ENCODE measurements at places on chromosomes 1 and 21.

- peak; percentile 87 for DNase-seq
Observed at GRCh38 chr1:119711804-119712341, at the start of gene PHGDH. Gene PHGDH, plus strand, starts transcription at chr1:119711934. Its CDS starts 89 bp downstream, at chr1:119712023.

GRCh38 chr1:38929476-38929875 lies 12.2 kb downstream of the RHBDL2 start:
- peak; percentile 25 for DNase-seq

GRCh38 chr1:72000809-72001208 lies 281.5 kb downstream of the NEGR1 start:
- no peak for DNase-seq

GRCh38 chr1:118958937-118959631 lies 29.1 kb downstream of the TBX15 start:
- DNase-seq: no peak

DNA sequence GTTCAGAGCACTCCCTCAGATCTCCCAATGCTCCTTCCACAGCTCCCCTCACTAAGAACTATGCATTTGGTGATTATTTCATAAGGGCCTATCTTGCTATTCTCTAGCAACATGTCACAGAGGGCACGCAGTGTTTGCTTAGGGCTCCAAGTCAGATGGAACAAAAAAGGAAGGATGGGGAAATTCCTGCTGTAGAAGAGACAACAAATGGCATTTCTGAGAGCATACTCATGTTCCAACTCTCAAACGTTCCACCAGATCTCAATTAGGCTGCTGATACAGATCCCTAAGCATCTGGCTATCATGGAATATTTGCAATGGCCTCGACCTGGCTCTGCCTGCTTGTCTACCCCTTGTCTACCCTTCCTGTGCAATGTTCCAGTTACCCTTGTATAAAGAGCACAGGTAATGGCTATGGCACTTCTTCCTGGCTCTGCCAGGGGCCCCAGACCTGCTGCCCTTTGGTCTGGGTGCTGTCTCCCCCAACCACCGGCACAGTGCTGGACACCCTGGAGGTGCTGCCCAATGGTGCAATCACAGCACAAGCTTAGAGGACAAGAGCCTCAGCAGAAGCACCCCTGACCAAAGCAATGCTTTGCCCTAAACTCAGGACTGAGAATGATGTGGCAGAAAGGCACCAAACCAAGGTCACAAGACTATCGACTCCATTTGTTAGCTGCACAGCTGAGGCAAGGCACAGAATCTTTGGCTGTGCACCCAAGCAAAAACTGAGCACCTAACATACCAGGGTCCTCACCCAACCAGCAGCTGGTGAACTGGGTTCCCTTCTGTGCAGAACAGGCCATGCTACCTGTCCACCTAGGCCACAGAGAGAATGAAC lies 3.6 kb downstream of the PARP1 start:
- DNase-seq: no peak

GRCh38 chr1:2409745-2410144 lies 2.6 kb downstream of the PEX10 start:
- DNase-seq: no peak

GRCh38 chr1:55048453-55049270 lies 9.3 kb downstream of the PCSK9 start:
- no peak for DNase-seq

DNA sequence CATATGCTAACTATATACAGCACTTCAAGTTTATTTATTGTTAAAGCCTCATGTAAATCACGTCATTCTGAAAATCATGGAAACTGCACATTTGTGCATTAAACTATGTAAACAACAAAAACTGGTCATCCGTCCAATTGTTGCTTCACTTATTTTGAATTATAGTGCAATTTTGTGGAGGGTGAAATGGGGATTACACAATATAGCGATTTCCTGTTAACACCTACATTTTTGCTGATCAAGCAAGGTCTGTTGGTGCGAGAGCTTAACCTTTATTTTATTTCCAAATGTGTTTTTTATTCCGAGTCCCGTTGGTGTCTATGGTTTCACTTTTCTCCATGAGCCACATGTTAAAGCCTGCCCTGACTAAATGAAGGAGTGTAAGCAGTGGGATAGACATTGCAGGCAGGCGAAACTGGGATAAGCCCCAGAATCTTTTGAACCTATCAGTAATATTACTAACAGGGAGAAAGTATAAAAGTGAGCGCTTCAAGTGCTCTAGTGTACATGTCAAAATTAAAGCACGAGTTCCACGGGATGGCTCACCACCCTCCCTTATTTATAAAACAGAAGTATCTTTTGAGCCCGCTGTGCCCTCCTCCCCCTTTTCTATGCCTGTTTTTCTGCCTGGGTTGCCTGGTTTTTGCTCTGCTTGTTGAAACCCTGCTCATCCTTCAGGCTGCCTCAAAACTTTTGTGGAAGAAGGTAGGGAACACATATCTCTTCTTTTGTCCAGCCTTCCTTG lies 120.7 kb downstream of the NFIA start:
- no peak for DNase-seq

GRCh38 chr1:23101101-23101827 lies 67.4 kb downstream of the LUZP1 start:
- DNase-seq: no peak

DNA sequence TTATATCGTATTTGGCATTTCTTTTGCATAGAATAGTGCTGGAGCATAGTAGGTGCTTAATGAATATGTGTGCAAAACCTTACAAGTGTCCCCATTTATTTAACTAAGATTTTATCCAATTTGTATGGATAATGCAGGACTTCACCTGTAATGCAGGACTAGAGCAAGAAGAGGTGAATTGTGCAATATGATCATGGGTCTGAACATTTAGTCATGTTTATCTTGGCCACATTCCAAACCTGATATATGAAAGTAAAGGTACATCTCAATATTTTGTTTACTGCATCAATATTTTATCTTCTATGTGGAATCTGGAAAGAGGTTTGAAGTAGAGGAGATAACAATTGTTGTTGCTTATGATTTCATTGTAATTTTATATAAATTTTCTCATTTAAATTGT lies 1626.7 kb upstream of the B3GALT2 start:
- no peak for DNase-seq

GRCh38 chr1:36565576-36566501 lies 83.1 kb upstream of the CSF3R start:
- no peak for DNase-seq

DNA sequence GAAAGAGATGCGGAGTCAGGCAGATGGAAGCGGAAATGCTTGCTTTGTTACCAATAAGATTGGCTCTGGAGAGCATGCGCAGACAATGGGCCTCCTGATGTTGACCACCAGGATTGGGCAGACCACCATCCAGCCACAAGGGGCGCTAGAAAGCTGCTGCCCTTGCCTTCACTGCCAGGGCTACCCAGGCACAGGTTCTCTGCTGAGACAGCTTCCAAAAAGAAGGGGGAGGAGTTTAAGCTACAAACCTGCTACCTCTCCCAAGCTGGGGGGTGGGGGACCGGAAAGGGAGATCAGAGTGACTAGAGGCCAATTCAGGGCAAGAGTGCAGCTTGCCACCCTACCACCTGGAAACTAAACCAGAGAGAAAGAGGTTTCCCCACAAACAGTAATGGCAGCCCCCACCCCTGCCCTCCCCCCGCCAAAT lies 369.7 kb downstream of the RRAGC start:
- DNase-seq: no peak

DNA sequence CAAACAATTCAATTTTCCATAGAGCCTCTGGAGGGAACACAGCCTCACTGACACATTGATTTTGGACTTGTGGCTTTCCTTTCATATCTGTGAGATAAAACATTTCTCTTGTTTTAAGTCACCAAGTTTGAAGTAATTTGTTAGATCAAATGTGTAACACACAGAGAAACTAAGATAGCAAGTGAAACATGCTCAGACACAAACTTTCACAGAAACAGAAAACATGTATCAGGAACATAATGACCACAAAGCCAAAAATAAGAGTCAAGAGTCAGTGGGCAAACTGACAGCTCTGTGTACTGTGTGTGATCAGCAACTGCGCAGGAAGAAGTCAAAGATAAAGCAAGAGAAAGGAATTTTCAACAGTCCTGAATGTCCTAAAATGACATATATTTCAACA lies 1237.5 kb downstream of the AMY1C start:
- no peak for DNase-seq

GRCh38 chr1:81288689-81289088 lies 512.0 kb upstream of the ADGRL2 start:
- no peak for DNase-seq

- DNase-seq: peak; percentile 57
Observed at GRCh38 chr1:56897150-56898004, 42.8 kb downstream of the C8A start.

GRCh38 chr1:59198564-59198963 lies 98.3 kb upstream of the FGGY start:
- peak; percentile 40 for DNase-seq

GRCh38 chr1:6827079-6827478 lies 41.8 kb downstream of the CAMTA1 start:
- no peak for DNase-seq

DNA sequence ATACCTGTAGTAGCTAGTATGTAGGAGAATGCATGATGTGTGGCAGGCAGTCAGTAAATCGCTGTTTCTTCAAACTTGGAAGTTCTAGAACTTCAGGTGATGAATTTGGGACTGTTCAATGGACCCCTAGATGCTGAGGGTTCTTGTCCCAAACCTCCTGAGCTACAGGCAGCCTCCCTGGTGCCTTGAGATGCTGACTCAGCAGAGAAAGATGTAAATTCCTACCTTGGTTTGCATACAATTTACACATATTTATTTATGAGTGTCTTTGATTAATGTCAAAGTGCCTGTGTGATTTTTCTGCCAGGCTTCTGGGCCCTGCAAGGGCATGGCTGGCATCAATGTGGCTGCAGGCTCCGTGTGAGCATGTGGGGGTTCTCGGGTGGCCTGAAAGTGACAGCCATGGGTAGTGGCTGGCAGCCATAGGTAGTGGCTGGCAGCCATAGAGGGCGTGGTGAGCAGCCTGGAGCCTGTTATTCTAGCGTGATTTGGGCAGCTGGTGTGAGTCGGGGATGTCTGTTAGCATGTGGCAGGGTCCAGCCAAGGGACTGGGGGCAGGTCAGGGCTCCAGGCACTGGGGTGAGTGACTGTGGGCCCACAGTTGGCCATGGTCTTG lies 13.2 kb upstream of the POU3F1 start:
- DNase-seq: no peak

- DNase-seq: no peak
Observed at GRCh38 chr1:220928320-220928719, 49.1 kb downstream of the HLX start.

GRCh38 chr1:15188130-15188524 lies 34.6 kb downstream of the TMEM51 start:
- DNase-seq: no peak
